ENCODE measurements at places on chromosomes 13 and 19.

- no peak for DNase-seq
Measured at GRCh38 chr19:29752450-29753025, 37.5 kb upstream of the C19orf12 start.

- DNase-seq: no peak
Measured at GRCh38 chr19:44647144-44647543, 3.4 kb downstream of the PVR start.

- no peak for DNase-seq
Measured at GRCh38 chr19:47489072-47489914, 5.3 kb upstream of the KPTN start.

DNA sequence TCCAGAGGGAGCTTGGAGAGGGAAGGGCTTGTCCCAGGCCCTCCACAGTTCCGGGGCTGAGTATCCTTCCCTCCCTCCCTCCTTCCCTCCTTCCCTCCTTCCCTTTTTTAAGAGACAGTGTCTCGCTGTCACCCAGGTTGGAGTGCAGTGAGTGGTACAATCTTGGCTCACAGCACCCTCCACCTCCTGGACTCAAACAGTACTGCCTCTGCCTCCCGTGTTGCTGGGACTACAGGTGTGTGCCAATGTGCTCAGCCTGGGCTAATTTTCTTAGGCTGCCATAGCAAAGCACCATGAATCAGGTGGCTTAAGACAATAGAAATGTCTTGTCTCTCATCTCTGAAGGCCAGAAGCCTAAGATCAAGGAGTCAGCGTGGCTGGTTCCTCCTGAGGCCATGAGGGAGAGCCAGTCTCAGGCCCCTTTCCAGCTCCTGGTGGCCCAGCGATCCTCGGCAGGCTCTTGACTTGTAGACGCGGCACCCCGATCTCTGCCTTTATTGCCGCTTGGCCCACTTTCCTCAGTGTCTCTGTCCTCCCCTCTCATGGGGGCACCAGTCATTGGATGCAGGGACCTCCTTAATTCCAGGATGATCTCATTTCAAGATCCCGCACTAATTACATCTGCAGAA is 47.5 kb downstream of the CRTC1 start:
- no peak for DNase-seq

- no peak for DNase-seq
Measured at GRCh38 chr13:24199016-24199415, 38.5 kb downstream of the SPATA13 start.

DNA sequence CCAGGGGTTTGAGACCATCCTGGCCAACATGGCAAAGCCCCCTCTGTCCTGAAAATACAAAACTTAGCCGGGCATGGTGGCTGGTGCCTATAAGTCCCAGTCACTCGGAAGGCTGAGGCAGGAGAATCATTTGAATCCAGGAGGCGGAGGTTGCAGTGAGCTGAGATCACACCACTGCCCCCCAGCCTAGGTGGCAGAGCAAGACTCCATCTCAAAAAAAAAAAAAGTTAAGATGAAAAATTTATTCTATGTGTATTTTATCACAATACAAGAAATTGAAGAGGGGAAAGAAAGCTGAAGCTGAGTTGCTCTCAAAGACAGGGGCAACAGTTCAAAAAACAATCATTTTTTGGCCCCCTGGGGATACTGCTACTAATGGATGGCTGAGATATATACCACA is 31.1 kb downstream of the INSR start:
- no peak for DNase-seq

DNA sequence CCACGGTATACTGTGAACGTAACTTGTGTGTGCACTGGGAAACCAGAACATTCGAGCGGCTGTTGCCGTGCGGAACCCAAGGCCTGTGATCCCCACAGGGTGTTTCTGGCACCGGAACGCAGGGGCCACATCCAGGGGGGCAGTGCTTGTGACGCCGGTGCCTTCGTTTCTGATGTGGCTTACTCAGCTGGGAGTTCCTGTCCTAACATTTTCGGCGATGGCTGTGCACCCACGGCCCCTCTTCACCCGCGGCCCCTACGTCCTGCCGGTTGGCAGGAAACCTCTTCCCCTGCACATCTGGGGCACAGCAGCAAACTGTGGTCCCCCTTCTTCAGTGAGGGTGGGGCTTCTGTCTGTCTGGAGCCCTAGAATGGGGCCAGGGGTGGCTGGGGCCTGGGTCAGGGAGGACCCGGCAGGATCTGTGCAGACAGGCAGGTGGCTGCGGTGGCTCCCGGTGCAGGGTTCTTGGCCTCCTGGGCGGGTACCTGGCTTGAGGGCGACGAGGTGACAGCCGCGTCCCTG is 26.2 kb downstream of the CSNK1G2 start:
- no peak for DNase-seq

- DNase-seq: peak; percentile 65
Measured at GRCh38 chr19:13155472-13156359, 5.5 kb downstream of the IER2 start.

GRCh38 chr13:80126389-80127068 is 214.4 kb downstream of the SPRY2 start:
- no peak for DNase-seq

- DNase-seq: no peak
Measured at GRCh38 chr13:41461527-41462139, 4.3 kb downstream of the RGCC start.

DNA sequence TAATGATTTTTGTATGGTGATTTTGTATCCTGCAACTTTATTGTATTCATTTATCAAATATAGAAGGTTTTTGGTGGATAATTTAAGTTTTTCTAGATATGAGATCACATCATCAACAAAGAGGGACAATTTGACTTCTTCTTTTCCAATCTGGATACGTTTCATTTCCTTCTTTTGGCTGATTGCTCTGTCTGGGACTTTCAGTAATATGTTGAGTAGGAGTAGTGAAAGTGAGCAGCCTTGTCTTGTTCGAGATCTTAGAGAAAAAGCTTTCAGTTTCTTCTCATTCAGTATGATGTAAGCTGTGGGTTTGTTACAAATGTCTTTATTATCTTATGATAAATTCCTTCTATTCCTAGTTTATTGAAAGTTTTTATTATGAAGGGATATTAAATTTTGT is 352.0 kb upstream of the DACH1 start:
- DNase-seq: no peak

GRCh38 chr19:47766670-47767069 is 11.8 kb upstream of the SELENOW start:
- DNase-seq: no peak

- DNase-seq: no peak
Measured at GRCh38 chr13:40648040-40648439, 18.4 kb downstream of the FOXO1 start.

- DNase-seq: peak; percentile 7
Measured at GRCh38 chr13:45280751-45281634, 60.0 kb downstream of the TPT1 start.

DNA sequence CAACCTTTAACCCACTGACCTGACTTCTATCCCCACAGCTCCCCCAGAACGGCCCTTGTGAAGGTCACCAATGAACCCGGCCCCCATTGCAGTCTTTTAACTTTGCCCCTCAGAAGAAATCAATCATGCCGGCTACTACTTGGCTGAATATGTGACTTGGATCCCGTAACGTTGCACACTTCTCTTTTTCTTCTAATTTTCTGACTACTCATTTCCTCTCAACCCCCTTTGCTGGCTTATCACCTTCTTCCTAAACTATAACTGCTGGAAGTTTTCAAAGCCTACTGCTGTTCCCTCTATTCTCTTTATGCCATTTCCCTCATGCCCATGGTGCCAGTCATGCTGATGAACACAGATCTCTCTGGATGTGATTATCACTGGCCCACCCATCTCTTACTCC is 367.6 kb downstream of the DNAJC15 start:
- DNase-seq: no peak

DNA sequence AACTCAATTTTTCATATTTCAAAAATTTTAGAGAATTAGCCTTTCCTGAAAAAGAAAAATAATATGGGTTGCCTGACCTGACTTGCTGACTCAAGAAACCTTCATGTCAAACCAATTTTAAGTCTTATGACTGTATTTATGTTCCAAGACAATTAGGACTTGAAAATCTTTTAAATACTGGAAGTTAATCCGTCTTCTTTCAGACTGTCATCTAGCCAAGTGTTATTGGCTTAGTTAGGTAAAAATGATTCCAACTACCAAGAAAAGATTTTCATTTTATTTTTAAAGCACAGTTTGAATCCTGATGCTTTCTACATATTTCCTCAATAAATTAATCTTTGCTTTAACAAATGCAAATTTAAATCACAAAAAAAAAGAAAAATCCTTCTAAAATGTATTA is 337.6 kb downstream of the SLITRK6 start:
- no peak for DNase-seq

DNA sequence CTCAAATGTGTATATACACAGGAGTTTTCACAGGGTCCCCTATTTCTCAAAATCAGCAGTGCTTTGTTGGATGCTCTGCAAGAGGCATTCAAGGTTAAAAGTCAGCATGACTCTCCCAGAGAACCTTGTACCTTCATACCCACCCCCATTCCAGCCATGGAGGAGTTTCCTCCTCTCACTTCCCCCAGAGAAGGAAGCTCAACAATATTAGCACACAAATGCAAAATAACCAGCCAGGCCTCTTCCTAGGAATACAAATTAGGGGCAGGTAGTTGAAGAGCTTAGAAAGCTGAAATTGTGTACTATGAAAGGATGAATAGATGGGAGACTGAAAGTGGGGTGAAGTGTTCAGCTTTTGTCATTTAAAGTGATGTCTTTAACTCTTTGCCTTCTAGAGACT is 43.8 kb downstream of the SPRY2 start:
- DNase-seq: no peak

GRCh38 chr13:47372751-47373150 is 475.9 kb upstream of the HTR2A start:
- no peak for DNase-seq

DNA sequence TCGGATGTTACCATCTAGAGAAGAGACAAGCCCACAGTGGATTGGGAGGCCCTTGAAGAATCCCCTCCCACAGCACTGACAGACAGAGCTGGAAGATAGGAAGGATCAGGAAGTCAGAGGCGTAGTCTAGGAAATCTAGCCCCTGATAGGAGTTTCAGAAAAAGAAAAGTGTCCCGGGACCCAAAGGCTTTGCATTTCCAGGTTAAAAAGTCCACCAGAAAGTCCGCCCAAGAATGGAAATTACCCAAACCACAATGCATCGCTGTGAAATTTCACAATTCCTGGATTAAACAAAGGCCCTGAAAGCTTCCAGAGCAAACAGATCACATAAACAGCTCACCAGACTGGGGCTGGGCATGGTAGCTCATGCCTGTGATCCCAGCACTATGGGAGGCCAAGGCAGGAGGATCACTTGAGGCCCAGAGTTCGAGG is 146.9 kb downstream of the KDM4B start:
- DNase-seq: no peak

GRCh38 chr19:48110350-48110966 is at the start of gene PLA2G4C:
Gene PLA2G4C (minus strand): TSS chr19:48110817. CDS start chr19:48106529, 4,288 bp downstream.
- peak; percentile 64 for DNase-seq

DNA sequence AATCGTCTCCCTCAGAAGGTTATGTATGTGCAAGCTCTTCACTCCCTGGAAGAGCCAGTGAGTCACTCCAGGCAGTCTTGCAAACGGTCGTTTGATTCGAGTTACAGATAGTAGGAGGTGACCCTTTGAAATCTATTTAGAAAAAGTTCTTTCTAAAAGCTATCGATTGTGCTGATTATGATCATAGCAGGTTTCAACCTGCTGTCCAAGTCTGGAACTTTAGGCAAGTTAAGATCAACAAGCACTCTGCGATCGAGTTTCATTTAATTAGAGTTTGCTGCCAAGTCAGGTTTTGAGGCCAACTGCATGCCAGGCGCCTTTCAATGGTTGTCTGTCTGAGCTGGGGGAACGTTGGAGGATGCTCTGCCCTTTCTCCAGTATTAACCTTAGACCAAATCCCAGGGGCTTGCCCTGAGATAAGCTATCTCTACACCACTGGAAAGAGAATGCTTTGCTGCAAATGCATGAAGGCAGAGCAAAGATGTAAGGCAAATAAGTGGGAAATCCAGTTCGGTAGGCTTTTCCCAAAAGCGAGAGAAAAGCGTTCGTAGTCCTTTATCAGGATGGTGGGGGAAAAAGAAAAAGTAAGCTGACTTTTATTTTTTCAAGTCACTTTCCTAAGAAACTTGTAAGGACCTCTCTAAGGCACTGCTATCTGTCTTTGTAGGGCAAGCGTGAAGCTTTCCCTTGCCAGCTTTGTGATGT is 287.5 kb downstream of the ATP8A2 start:
- no peak for DNase-seq

DNA sequence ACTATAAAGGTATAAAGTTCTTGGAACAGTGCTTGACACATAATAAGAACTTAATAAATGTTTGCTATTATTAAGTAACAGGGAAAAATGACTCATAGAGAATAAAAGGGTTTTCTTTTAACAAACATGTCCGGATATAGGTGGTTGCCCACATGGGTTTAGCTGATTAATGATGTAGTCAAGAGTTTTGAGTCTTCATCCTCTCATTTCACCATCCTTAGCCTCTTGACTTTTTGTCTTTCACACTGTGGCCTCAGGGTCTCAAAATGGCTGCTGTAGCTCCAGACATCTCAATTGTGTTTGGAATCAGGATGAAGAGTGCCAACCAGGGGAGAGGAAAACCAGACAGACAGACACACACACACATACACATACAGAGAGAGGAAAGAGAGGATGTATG is 97.9 kb downstream of the HSPH1 start:
- DNase-seq: no peak

DNA sequence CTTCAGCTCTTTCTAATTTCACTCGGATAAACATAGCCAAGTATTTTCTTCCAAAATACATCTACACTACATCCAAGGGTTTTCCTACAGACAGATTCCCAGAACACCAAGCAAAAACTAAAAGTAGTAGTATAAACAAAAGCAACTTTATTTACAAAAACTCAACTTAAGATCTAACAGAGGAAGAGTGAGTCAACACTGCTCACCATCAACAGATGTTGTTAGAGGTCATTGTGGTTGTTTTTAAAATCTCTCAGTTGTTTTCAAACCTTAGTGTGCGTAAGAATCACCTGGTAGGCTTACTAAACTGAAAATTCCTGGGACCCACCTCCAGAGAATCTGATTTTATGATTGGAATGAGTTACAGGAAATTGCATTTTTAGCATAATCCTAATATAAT is 631.7 kb upstream of the SGCG start:
- no peak for DNase-seq

GRCh38 chr19:58518256-58519086 is 1.1 kb downstream of the ZBTB45 start:
- DNase-seq: no peak

GRCh38 chr13:75296641-75297040 is 185.3 kb downstream of the TBC1D4 start:
- DNase-seq: no peak
